ENCODE measurements at places on chromosomes 2 and 18. TPM values are rescaled to one million over a fixed set of nuclear protein-coding genes. Genes with fewer than 3 reads are reported as not detected.

The GAREM2 gene
- total RNA-seq = 0.98 TPM

The ZNF532 gene
- 53.6 TPM for total RNA-seq

The PSMA8 gene
- total RNA-seq = not detected

The ASPRV1 gene
- total RNA-seq = 1.5 TPM

The ADCY3 gene
- total RNA-seq = 39.2 TPM

The SLC23A3 gene
- total RNA-seq = 0.66 TPM

The FAM237A gene
- total RNA-seq = not detected

The DAW1 gene
- not detected for total RNA-seq

The PARD6G gene
- 1.2 TPM for total RNA-seq

The C18orf54 gene
- total RNA-seq = 2.3 TPM

The SP5 gene
- total RNA-seq = 2.6 TPM

The UPP2 gene
- total RNA-seq = not detected

The UGT1A10 gene
- total RNA-seq = not detected

The STPG4 gene
- total RNA-seq = not detected

The XDH gene
- not detected for total RNA-seq

The DNAJC27 gene
- 9.3 TPM for total RNA-seq

The RGPD4 gene
- total RNA-seq = not detected

The LONRF2 gene
- 2.2 TPM for total RNA-seq

The MMADHC gene
- total RNA-seq = 93.2 TPM

The DNAH6 gene
- 1.5 TPM for total RNA-seq

The AMER3 gene
- not detected for total RNA-seq

The SLC9A4 gene
- total RNA-seq = not detected

The MC2R gene
- not detected for total RNA-seq

The CXCR1 gene
- 2.3 TPM for total RNA-seq

The SLC25A12 gene
- 14.0 TPM for total RNA-seq

The NGEF gene
- 0.16 TPM for total RNA-seq

The DCDC2C gene
- not detected for total RNA-seq

The CROCC2 gene
- total RNA-seq = not detected

The CCDC74B gene
- total RNA-seq = 1.3 TPM

The ADAM23 gene
- 1.1 TPM for total RNA-seq

The C18orf32 gene
- total RNA-seq = 55.8 TPM

The BOLA3 gene
- 56.4 TPM for total RNA-seq

Data from subcutaneous adipose tissue (tissue), 4 donors.